ENCODE measurements at places on chromosomes 16 and 17.

- DNase-seq, result no peak
Observed at GRCh38 chr17:57429966-57430365, 173.6 kb downstream of the MSI2 start.

DNA sequence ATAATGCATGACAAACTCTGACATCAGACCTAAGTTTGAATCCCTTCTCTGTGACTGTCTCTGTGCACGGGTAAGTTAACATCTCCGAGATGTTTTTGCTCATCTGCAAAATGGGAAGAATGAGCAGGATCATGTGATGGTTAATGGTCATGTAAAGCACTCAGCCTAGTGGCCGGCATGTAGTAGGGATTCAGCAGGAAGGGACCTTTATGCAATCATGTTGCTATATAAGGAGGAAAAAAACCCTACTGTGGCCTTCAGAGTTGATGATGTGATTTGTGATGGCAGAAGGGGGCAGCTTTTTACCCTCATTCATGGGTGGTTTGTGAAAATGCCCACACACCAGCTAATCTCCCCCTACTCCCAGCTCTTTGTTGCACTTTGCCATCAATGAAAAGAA is 24.1 kb downstream of the CLEC16A start:
- DNase-seq, result no peak

GRCh38 chr16:30132591-30132990 is 9.6 kb upstream of the MAPK3 start:
- DNase-seq, result no peak

DNA sequence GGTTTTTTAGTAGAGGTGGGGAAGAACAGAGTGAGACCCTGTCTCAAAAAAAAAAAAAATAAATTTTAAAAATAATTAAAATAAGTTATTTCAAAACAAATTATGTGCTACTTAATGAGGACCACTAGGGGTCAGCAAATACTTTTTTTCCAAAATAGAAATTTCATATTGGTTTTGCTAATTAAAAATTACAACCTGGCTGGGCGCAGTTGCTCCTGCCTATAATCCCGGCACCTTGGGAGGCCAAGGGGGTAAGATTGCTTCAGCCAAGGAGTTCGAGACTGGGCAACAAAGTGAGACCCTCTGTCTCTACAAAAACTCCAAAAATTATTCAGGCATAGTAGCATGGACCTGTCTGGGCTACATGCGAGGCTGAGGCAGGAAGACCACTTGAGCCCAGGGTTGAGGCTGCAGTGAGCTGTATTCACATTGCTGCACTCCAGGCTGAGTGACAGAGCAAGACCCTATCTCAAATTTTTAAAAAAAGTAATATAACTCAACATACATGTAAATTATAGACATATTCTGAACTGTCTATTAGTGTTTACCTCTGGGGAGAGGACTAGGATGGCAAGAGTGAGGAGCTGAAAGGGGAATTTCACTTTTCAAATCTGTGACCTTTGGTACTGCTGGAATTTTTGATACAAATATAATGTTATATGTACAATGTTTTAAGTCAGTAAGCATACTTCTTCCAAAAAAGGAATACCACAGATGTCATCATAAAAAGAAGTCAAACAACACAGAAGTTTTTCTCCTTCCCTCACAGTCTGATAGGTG is 8.1 kb downstream of the MEIOB start:
- DNase-seq, result peak; percentile 49

- DNase-seq, result no peak
Observed at GRCh38 chr17:35315283-35315682, 58.1 kb downstream of the SLFN11 start.

DNA sequence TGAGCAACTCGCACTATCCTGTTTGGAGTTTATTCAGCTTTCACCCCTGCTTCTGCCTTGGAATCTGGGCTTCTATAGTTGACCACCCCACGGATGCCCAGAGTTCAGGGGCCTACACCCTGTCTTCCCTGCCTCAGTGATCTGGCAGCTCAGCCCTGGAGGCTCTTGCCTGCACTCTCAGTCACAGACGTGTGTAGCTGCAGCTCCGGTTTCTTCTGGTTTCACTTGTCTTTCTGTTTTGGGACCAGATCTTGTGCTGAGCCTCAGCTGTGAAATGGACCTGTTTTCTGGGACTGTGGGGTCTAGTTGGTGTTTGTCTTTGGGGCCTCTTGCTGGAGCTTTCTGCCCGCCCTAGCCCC is 5.8 kb downstream of the GPT2 start:
- DNase-seq, result no peak

DNA sequence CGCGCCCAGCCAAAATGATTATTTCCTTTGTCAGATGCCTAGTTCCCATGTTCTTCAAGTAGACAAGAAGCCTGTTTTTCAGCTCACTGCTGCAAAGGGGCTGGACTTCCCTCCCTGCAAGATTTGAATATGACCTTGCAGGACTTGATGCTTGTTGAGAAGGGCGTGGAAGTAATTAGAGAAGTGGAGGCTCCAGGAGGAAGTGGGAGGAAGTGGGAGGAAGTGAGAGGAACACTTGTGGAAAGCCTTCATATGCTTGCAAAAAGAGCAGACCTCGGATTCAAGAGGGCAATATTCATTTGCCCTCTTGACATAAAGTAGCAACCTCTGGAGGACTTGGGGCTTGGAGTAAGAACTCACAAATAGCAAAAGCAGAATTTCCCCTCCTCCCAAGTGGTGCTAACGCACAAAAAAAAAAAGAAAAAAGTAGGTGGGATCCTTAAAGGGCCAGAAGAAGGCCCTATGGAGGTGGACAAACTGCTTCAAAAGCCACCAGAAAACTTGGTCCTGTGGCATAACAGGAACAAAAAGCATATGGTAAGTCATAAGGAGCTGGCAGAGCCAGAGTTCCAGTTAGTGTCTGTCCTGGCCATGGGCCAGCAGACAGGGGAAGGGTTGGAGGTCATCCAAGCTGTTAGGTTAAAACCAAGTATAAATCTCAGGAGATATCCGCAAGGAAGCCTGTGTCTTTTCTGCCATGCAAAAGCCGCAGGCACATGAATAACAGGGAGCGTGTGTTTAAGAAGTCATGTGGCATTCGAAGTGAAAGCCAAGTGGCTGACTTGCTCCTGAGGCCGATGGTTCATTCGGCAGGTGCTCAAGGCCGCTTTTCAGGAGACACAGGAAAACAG is 20.6 kb upstream of the PRKAR1A start:
- peak; percentile 25 for DNase-seq

DNA sequence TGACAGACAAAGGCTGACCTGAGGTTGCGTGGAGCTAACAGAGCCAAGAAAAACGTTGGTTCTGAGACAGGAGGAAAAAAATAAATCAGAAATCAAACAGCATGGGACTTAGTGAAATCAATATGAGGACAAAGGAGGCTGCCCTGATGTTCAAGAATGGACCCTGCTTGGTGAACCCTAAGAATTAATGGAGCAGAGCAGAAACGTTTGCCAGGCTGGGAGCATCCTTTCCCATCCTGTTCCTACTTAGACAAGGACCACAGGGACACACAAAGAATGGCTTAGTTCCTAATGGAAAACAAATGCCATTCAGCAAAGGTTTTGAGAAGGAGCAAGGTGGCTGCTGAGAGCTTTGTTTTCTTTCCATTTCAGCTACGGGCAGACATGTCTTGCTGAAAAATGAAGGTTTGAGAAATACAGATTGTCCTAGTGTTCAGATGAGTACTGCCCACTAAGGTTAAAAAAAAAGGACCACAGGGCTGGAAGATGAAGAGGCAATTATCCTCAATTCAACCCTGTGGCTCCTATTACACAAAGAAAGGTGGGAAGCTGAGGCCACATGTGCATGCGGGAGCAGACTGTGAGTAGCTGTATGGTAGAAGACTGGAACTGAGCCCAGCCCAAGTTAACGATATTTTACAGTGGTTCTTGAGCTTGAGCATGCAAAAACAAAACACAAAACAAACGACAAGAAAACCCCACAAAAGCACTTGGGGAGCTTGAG is 230.1 kb downstream of the SLC39A11 start:
- no peak for DNase-seq

DNA sequence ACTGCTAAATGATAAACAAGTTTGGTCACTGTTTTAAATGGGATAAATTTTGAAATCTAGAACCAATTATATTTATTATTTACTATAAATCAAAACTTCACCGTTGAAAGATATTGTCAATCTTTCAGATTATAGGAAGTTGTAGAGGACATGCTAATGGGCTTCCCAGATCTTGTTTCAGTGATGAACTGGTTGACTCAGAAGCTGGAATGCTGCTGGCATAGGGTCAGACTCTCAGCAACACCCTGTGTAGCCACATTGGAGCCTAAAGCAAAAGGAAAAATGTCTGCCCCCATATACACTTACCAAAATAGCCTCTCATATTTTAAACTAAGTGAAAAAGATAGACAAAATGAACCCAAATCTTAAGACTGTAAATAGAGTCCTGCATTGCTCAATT is 916.9 kb upstream of the SOX9 start:
- DNase-seq, result no peak

DNA sequence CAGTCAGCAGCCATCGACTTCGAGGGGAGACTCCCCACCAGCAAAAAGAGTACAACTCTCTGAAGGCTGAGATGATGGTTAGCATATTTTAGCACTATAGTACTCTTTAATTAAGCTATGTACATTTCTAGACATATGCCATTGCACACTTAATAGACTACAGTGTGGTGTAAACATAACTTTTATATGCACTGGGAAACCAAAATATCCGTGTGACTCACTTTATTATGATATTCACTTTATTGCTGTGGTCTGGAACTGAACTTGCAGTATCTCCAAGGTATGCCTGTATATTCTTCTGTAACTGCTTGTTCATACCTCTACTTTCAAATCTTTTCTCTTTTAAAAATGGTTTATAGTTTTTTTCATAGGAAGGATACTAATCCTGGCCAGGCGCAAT is 11.0 kb upstream of the NXPH3 start:
- DNase-seq, result no peak

- DNase-seq, result no peak
Observed at GRCh38 chr16:78576941-78577340, 477.5 kb downstream of the WWOX start.

DNA sequence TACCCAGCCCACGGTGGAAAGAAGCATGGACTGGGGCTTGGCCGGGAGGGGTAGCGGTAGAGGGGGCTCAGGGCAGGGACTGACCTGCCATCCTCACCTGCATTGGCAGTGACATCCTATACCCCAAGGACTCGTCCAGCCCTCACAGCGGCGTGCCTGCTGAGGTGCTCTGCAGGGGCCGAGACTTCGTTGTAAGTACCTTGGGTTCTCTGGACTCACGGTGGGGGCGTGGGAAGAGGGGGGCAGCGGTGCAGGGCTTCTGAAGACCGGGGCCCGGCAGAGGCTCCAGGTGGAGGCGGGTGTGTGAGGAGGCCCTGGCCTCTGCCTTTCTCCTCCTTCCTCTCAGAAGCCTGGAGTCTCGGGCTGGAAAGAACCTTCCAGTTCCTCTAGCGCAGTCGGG is 25.5 kb downstream of the POLR3E start:
- no peak for DNase-seq

- DNase-seq, result no peak
Observed at GRCh38 chr17:39122991-39123390, 28.4 kb downstream of the PLXDC1 start.

- no peak for DNase-seq
Observed at GRCh38 chr17:73358668-73359067, 46.9 kb upstream of the CDC42EP4 start.

All from CD4-positive, alpha-beta T cell treated with Interleukin-17A for 1 hour (primary cell).